T follicular helper cell (primary cell): ENCODE measurements at places on chromosomes 1 and 21.

DNA sequence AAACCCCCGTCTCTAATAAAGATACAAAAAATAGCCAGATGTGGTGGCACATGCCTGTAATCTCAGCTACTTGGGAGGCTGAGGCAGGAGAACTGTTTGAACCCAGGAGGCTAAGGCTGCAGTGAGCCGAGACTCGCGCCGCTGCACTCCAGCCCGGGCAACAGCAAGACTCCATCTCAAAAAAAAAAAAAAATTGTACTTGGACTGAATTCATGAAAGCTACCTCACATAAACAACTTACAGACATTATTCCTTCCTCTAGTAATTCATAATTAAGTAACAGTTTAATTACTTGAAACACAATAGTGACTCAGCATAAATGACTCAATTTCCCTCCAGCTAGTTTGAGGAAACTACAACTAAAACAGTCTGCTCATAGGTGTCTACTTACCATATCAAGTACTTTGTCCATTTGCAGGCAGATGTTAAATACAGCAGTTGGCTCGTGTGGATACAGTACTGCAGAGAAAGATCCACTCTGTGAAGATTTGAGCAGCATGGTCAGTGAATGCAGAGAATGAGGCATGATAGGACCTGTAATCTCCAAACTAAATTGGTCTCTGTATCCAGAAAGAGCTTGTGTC lies 9.4 kb downstream of the DONSON start:
- no peak for DNase-seq

GRCh38 chr1:26723013-26723991 lies 27.5 kb downstream of the ARID1A start:
- DNase-seq, result peak; percentile 30

DNA sequence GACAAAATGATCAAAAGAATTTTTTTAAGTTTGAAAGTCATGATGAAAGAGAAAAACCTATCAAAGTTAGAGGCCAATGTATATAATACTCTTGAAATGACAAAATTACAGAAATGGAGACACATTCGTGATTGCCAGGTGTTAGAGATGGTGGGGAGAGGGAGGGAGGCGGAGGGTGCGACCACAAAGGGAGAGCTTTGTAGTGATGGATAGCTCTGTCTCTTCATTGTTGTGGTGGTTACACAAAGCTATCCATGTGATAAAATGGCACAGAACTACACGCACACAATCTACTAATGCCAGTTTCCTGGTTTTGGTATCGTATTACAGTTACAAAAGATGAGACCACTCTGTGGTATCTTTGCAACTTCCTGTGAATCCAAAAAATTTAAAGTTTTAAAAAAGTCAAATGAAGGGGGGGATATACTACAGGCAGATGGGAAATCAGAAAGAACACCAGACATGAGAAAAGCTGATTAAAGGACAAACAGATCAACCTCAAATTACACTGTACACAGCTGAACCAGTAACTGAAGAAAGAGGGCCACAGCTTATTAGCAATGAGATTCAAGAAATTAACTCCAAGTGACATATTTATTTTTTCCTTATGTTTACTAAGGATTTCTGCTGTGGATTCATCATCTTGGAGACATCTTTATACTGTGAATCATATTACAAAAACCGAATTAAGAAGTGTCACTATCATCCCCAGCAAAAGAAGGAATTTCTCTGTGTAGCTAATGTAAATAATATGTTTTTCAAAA lies 199.1 kb downstream of the SLC45A1 start:
- DNase-seq, result no peak

DNA sequence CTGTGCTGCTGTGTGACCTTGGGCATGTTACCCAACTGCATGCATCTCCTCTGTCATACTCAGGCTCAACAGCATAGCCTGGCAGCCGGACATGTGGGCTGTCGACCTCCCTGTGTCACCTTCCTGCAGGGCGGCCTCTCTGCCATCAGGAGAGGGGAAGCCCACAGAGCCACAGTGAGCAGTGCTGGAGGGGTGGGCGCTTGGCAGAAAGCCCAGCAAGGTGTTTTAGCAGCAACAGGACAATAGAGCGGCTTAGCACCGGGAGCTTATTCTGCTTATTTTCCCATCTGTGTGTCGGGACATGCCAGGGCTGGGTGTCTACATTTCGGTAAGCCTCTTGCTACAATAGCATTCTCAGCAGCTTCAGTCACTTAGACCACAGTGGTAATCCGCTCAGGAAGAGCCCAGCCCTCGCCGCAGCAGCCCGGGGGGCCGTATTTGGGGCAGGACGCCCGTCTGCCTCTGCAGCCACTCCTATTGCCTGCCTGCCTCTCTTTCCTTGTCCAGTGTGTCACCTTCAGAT lies 22.8 kb upstream of the CDK18 start:
- no peak for DNase-seq

DNA sequence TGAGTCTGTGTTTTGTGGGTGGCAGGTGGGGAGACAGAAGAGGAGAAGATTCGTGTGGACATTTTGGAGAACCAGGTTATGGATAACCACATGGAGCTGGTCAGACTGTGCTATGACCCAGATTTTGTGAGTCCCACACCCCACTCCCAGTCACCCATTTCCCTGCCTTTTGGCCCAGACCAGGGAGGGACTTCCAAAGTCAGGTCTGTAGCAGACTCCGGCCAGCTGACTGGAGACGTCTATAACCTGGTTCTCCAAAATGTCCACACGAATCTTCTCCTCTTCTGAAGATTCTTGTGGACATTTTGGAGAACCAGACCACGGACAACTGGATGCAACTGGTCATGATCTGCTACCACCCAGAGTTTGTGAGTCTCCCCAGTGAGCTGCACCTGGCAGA lies 1.6 kb downstream of the GSTM5 start:
- DNase-seq, result no peak

DNA sequence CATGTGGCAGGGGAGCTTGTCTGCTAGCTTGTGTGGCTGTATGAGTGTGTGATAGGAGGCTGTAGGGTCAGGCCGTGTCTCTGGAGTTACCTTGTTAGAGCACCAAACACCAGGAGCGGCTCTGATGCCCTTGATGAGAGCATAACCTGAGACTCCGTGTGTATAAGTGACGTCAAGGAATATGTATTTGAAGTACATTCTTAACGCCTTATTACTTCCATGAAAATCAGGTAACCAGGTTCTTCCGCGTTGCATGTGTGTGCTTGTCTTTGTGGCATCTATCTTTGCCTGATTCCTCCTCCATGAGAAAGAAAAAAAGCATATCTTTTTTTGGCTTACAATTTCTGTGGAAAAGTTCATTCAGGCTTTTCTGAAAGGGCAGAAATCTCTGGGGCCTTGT lies 4.6 kb downstream of the OLFML3 start:
- DNase-seq, result no peak

DNA sequence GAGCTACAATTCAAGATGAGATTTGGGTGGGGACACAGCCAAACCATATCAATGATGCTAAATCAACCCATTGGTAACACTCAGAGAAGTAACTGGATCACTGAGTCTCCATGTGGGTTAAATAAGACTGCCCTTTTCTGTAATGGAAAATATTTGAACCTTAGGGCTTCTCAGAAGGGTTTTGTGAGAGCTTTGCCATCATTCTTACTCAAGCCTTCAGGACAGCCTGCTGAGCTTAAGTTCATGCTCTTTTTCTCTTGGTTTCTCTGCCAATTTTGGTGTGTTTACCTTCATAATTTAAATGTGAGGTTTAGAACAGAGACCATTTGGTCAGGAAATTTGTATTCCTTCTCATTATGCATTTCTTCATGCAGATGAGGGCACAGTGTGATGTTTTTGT lies 74.7 kb downstream of the DISC1 start:
- DNase-seq, result no peak

GRCh38 chr1:151165281-151165737 lies 393 bp downstream of the LYSMD1 start:
- DNase-seq, result no peak

DNA sequence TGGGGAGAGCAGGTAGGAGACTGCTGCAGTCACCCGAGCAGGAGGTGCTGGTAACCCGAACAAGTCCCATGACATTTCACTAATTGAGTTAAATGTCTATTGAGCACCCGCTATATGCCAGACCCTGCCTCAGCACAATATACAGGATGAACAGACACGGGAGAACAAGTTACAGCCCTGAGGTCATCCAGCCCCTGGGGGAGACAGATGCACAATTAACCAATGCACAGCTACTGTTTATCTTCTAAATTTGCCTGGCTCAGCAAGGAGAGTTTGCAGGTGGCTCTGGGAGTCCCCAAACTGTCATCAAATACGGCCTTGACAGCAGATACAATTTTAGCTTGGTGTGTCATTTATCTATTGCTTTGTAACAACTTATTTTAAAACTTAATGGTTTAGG lies 18.1 kb downstream of the CITED4 start:
- no peak for DNase-seq

GRCh38 chr1:218502383-218502782 lies 157.2 kb downstream of the TGFB2 start:
- no peak for DNase-seq

- DNase-seq, result no peak
These were observed 20.1 kb upstream of the DISP3 start for GRCh38 chr1:11458811-11459275.

GRCh38 chr21:34890470-34890723 lies 158.7 kb downstream of the RUNX1 start:
- DNase-seq, result no peak

DNA sequence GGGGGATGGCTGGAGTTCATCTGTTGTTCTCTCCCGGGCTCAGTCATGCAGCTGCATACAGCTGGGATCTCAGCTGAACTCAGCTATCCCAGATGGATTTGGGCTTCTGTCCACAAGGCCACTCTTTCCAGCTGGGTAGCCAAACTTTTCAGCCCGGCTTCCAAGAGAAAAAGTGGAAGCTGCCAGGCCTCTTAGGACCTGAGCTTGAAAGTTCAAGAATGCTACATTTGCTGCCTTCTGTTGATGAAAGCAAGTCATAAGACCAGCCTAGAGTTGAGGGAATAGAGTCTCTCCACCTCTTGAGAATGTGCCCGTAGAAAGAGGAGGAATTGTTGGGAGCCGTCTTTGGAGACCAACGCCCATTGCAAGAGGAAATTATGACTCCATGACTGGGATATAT lies 95.3 kb downstream of the C1orf21 start:
- no peak for DNase-seq

GRCh38 chr1:163410073-163410999 lies 88.6 kb downstream of the NUF2 start:
- no peak for DNase-seq

- no peak for DNase-seq
These were observed 468.8 kb downstream of the USP25 start for GRCh38 chr21:16198546-16198945.

DNA sequence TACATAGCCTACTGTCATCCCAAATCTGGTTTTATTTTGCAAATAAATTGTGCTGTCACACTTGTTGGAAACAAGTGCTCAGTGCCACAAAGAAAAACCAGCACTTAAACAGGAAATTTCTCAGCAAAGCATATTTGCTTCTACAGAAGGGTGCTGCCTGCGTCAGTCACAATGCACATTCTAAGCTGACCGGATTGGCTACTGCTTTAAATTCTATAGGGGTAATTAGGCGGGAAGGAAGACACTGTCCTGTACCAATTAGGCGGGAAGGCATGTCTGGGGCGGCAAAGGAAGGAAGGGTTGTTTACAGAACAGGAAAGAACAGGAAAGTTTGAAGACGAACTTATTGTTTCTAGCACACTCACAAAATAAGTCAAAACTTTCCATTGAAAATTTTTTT lies 2.8 kb downstream of the IFI16 start:
- DNase-seq, result peak; percentile 26

- DNase-seq, result no peak
These were observed 48.9 kb upstream of the SLC2A1 start for GRCh38 chr1:43007377-43008114.
